ENCODE measurements at places on chromosomes 4 and X.
A peak's percentile ranks its signal among the peaks of the same experiment; 100 is the strongest.

GRCh38 chrX:9577555-9577954 is 112.7 kb downstream of the TBL1X start:
- DNase-seq: no peak

GRCh38 chr4:75653845-75654503 is 19.2 kb downstream of the G3BP2 start:
- DNase-seq: no peak

GRCh38 chr4:60637976-60638375 is 562.1 kb upstream of the ADGRL3 start:
- DNase-seq: no peak

GRCh38 chr4:148542922-148543623 is 100.9 kb upstream of the NR3C2 start:
- DNase-seq: no peak

GRCh38 chrX:82734140-82734539 is 774.0 kb upstream of the POU3F4 start:
- no peak for DNase-seq

DNA sequence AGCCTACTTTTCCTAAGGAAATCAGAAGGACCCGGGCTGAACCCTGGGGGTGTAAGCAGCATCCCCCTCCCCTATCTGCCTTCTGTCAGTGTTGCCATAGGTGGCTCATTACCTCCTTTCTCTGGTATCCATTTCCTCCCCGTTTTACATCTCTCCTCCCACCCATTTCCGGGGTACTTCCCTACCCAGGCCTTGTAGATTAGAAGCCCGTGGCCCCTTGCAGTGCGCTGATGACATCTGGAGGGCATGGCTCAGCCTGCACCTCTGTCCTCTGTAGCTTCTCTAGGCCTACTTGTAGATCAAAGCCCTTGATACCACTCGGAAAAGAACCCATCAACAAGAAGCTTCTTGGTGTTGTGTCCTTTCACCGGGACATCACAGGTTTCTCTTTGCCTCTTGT is 71.8 kb downstream of the NBDY start:
- no peak for DNase-seq

GRCh38 chr4:87427518-87427868 is 5.1 kb downstream of the NUDT9 start:
- no peak for DNase-seq

DNA sequence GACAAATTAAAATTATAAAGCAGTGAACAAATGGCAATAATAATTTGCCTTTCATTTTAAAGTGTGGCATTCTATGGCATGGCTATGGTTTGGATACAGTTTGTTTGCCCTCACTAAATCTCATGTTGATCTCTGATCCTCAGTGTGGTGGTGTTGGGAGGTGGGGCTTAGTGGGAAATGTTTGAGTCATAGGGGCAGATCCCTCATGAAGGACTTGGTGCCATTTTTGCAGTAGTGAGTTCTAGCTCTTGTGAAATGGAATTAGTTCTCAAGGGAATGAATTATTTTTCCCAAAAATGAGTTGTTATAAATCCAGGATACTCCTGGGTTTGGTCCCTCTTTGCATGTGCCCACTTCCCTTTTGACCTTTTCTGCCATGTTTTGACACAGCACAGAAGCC is 181.4 kb downstream of the AMELX start:
- DNase-seq: no peak

DNA sequence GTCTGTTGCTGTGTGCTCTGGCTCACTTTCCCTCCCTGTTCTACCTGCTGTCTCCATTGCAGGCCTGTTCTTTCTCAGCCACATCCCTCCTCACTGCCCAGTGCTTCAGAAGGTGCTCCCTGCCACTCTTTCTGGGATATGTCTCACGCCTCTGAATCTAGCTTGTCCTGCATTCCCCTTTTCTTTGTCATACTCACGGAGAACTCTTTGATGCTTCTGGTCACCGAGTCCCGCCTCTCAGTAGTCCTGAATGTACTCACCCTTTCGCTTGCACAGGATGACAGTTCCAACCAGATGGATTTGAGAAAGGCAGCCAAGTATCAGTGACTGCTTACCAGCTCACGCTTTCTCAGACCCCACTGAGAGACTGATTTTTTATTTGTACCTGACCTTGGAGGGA is 65.2 kb upstream of the TLR2 start:
- no peak for DNase-seq

GRCh38 chr4:169823685-169824084 is 65.9 kb upstream of the HPF1 start:
- DNase-seq: peak; percentile 71

DNA sequence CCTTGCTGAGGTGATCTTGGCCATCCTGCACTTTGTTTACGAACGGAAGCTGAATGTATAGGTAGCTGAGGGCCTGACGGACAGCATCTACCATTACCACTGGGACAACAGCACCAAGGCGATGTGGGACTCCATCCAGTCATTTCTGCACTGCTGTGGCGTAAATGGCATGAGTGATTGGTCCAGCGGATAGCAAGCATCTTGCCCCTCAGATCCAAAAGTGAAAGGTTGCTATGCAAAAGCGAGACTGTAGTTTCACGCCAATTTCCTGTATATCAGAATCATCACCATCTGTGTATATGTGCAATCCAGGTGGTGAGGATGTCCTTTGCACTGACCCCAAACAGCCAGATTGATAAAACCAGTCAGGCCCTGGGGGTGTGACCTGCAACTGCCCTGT is 4.2 kb upstream of the PYURF start:
- no peak for DNase-seq

DNA sequence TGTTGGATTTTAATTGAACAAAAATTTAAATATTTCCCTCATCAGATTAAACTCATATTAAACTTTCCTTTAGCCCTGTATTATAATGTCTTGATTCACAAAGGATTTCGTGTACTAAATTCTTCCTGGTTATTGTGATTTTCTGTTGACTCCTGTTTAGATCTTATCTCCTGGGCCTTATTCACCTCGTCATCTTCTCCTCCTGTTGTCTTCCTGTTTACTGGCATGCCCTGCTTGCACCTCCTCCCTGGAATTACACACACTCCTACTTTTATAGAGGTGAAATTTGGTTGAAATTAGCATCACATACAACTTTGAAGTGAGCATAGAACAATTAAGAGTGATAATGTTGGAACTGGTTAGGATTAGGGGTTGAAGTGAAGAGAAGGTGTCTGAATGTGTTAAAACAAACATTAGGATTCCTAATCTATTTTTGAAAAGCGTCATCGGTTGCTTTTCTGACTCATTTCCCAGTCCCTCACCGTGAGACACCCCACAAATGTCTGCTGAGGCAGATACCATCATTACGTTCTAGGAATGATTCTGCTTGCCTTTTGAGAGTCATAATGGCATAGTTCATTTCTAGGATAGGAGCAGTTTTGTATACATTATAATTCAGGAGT is 32.5 kb downstream of the TLL1 start:
- no peak for DNase-seq

DNA sequence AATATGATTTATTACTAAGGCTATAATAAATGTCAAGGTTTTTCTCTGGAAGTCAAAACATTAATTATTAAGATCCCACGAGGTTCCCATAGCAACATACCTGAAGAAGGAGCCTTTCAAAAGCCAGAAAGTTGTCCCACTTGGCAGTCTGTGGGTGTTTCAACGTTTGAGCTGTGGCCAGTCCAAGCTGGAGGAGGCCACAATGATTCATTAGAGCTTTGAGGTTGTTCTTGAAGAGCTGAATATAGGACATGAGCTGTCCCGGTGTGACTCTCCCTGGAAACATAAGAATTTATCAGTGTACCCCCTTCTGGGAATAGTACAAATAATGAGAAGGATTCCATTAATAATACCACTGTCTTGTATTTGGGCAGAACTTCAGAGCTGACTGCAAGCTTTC is 92.1 kb downstream of the SCFD2 start:
- DNase-seq: peak; percentile 12

GRCh38 chrX:13599491-13599890 is 30.1 kb downstream of the EGFL6 start:
- DNase-seq: no peak

DNA sequence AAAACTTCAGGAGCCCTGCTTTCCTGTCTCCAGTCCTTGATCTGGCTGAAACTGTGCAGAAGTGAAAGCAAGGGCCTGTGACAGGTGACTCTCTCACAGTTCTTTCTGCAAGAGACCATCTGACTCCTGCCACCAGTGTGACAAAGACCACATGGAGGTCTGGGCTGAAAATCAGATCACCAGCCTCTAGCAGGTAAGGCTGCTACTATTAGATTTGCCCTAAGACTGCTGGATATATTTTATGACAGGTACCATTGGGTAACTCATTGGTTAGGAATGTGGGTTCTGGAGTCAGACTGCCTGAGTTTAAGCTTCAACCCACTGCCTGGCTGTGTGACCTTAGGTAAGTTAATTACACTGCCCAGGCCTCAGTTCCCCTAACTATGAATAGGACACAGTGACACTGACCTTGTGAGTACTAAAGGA is 163.3 kb upstream of the SLC7A11 start:
- DNase-seq: peak; percentile 6

DNA sequence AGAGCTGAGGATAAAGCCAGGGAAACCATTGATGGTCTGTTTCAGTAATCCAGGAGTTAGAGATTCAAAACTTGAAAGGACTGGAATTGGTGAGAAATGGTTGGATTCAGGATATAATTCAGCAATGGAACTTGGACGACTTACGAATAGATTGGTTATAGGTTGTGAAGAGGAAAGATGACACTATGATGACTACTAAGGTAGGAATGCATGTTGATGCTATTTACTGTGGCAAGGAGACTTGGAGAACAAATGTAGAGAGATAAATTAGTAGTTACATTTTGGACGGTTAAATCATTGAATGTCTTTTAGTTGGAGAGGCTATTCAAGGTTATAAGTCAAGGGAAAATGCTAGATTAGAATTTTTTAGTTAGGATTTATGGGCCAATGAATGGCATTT is 365.4 kb upstream of the TECRL start:
- no peak for DNase-seq

DNA sequence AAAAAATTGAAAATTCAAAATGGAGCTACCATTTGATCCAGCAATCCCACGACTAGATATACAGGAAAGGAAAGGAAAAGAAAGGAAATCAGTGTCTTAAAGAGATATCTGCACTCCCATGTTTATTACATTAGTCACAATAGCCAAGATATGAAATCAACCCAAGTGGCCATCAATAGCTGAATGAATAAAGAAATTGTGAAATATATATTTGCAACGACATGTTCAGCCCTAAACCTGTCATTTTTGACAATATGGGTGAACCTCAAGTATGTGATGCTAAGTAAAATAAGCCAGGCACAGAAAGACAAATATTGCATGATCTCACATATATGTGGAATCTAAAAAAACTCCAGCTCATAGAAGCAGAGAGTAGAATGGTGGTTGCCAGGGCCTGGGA is 155.1 kb downstream of the ANXA5 start:
- no peak for DNase-seq

- peak; percentile 83 for DNase-seq
These were observed 392.0 kb downstream of the SPRY1 start for GRCh38 chr4:123788577-123788976.

GRCh38 chr4:123093236-123093635 is 170.8 kb upstream of the NUDT6 start:
- no peak for DNase-seq

DNA sequence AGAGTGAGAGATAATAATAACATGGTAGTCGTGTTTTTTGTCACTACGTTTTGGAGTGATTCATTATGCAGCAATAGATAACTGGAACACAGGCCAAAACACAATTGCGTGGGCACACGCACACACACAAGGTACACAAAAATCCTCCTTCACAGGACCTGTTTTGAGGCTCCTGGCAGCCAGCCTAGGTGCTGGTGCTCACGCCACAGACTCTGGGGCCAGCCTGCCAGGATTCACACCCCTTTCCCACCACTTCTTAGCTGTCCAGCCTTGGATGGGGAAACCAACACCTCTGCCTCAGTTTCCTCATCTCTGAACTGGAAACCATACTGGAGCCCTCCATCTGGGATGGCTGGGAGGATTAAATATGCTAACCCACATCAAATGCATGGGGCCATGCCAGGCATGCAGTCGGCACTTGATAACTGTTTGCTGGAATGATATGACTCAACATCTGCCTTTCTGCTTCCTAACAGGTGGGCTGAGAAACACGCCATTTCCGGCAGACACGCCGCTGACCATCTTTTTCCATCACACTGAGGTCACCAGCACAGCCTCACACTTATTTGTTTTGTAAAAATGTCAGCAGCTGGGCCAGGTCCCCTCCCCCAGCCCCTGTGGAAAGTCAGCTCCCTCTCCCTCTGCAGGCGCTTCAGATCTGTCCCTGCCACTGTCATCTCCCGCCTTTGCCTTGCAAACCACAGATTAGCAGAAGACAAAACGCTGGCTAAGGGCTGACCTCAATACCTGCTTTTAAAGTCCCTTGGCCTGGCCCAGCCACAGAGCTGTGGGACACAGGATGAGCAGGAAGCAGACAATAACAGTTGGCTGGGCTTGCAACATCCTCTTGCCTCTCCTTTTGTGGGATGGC is 237.5 kb downstream of the BCOR start:
- peak; percentile 4 for DNase-seq
